CD4-positive, alpha-beta T cell treated with Interleukin-6 at 100 ng/mL for 8 hours (primary cell): ENCODE measurements at places on chromosomes 5 and 9.
A peak's percentile ranks its signal among the peaks of the same experiment; 100 is the strongest.

DNA sequence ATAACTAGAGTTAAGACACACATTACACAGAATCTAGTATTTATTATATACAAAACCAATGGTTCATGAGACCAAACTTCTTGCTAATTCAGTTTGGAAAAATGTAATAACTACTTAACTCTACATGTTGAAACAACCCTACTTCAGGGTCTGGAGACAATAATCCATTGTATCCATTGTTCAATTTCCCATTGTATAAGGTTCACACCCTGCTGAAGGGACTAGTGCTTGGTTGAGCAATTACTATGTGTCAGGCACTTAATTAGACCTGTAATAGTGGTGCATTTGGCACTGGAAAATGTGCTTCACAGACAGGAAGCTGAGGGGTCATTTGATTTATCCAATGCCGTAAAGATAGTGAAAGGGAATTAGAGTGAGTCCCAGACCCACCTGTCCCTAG lies 114.3 kb upstream of the PAPPA start:
- DNase-seq: no peak

DNA sequence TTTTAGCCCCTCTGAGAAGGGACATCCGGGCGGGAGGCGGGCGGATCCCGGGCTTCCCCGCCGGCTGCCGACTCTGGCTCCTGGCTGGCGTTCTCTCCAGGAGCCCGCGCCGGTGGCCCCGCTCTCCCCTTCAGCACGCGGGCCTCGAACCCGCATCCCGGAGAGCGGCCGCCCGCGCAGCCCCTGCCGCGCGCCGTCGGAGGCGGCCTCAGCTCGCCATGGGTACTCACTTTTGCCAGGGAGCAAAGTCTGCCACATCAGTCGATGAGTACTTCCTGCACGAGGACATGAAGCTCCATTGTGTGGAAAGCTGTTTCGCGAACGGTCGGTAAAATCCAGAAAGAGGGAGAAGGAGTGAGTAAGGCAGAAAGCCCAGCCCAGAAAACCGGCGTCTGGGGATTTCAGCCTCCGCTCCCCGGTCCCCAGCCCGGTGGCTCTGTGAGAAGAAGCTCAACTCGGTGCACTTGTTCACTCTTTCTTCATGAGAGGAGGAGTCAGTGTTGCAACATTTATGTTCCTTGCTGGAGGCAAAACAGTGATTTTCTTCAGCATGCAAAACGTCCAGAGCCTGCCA lies at the start of gene PRLR:
Gene PRLR (minus strand): TSS at position 450 of the 574 bp plus-strand sequence. CDS start 140,867 bp downstream, outside the sequence.
- DNase-seq: no peak

DNA sequence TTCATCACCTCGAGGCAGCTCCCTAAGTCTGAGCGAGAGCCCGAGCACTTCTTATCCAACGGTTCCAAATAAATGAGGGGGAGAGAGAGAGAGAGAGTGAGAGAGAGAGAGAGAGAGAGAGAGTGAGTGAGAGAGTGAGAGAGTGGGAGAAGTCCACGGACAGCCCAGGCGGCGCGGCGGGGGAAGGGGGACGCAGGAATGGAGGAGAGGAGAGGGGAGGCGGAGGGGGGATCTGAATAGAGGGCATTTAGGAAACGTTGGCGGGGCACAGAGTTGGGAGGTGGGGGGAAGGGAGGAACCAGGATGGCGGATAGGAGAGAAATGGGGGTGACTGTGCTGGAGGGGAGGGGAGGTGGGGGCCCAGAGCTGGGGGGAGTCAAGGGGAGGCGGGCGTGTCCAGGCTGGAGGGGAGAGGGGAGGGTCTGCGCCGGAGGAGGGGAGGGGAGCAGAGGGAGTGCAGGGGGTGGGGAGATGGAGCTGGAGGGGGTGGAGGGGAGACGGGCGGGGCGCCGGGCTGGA lies 398 bp upstream of the BASP1 start:
- DNase-seq: no peak

DNA sequence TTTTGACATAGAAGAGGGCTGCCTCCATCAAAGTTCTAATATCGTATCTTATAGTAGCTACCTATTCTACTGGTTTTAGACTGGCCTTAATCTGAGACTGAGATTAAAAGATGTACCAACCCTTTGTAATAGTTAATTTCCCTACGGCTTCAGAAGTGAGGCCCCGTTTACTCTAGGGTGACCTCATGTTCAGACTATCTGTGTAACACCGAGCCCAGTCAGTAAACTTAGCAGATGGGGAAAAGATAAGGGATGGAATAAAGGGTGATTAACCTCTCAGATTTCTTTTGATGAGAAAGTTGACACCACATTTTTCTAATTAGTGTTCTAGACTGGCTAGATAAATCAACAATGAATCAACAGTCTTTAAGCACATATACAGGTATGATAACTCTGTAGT lies 283.1 kb downstream of the KCTD16 start:
- DNase-seq: no peak

DNA sequence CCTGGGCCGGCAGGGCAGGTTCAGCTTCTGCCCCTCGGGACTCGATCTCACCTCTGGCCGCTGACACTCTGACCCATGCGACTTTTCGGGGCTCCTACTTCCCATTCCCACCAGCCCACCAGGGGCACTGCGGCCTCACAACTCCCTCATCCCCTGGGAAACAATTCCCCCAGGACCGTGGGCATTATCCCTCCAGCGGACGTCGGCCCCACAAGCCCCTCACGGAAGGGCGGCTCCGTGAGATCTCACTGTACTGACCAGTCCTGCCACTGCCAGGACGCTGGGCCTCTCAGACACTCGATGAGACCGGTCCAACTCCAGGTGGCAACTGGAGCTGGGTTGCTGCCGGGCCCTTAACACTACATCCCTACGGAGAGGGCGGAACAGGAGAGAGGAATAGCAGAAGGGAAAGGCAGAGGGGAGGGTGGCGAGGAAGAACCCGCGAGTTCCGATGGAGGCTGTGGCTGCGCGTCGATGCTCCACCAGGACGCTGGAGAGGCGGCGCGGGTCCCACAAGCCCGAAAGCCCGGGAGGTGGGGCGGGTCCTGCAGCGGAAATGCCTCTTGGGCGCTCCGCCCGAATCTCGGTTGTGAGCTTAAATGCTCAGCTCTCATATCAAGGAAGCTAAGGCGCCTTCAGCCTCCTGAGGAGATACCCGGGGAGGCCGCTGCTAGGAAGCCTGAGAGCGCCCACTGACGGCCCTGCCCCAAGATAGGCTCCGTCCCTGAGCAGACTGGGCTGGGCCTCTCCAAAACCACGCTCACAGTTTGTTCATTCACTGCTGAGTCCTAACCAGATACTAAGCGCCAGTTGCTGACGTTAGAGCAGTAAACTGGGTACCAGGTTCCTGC lies 36.3 kb downstream of the VCP start:
- DNase-seq: peak; percentile 45

GRCh38 chr9:69122549-69123141 lies 51.4 kb upstream of the TJP2 start:
- no peak for DNase-seq

DNA sequence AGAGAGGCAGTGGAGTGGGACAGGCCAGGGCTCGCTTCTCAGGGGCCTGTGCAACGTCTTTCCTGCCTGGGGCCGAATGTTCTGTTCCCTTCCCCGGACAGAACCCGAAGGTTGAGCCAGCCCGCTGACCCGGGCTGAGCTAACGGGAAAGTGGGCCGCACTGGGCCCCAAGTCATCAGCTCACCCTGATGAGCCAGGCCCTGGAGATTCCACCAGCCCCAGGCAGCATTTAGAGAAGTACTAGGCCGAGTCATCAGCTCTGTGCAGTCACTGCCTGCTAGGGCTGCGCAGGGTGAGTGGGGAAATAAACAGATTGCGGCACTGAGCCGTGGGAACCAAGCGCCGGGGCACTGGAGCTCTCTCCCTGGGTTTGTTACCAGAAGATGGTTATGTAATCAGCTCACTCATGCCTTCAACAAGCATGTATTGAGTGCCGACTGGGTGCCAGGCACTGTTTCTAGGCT lies 29.1 kb upstream of the DUSP1 start:
- no peak for DNase-seq

GRCh38 chr5:33166522-33166921 lies 274.2 kb upstream of the TARS1 start:
- DNase-seq: no peak
